Melanocyte of skin (primary cell): ENCODE measurements at places on chromosomes 11 and 22. TPM values are rescaled to one million over a fixed set of nuclear protein-coding genes. Genes with fewer than 3 reads are reported as not detected.

XRRA1 gene
- 14.3 TPM in 2 replicates for total RNA-seq

LDLRAD3 gene
- total RNA-seq: 33.3 and 34.7 TPM in 2 replicates

WNT7B gene
- not detected in 2 replicates for total RNA-seq

C1QTNF4 gene
- 0.15 and 0.33 TPM in 2 replicates for total RNA-seq

SDHAF2 gene
- total RNA-seq: 40.6 and 63.2 TPM in 2 replicates

MRGPRX3 gene
- total RNA-seq: 0.34 TPM in 1 of 2 replicates, not detected in the other

MAP4K2 gene
- total RNA-seq: 14.7 and 17.3 TPM in 2 replicates
